ENCODE measurements at places on chromosomes 6 and 20. TPM values are rescaled to one million over a fixed set of nuclear protein-coding genes. Genes with fewer than 3 reads are reported as not detected.

Gene CGA
- not detected for total RNA-seq

Gene SIRPB1
- total RNA-seq = 1.3 TPM

Gene CLVS2
- 0.14 TPM for total RNA-seq

Gene WFDC10B
- not detected for total RNA-seq

Gene FAM217A
- not detected for total RNA-seq

Gene TRIM40
- not detected for total RNA-seq

Gene DACT2
- total RNA-seq = 0.63 TPM

Gene COL21A1
- 0.42 TPM for total RNA-seq

Gene SLC52A3
- 0.42 TPM for total RNA-seq

Gene SLC24A3
- total RNA-seq = 0.09 TPM

Gene GRM1
- 0.65 TPM for total RNA-seq

Gene HECA
- 8.8 TPM for total RNA-seq

Gene ISM1
- 0.28 TPM for total RNA-seq

Gene PBOV1
- not detected for total RNA-seq

Gene ZC2HC1B
- 1.3 TPM for total RNA-seq

Gene RSPO3
- not detected for total RNA-seq

Gene RAB44
- total RNA-seq = 0.07 TPM

Gene BHLHE23
- total RNA-seq = not detected

Gene KHDC1L
- total RNA-seq = not detected

Gene MYCT1
- not detected for total RNA-seq

Gene RFX6
- not detected for total RNA-seq

Gene OTOR
- not detected for total RNA-seq

Gene ULBP1
- total RNA-seq = 0.05 TPM

Gene TLDC2
- total RNA-seq = not detected

Gene SMLR1
- total RNA-seq = not detected
